ENCODE measurements at places on chromosomes 4 and X.

DNA sequence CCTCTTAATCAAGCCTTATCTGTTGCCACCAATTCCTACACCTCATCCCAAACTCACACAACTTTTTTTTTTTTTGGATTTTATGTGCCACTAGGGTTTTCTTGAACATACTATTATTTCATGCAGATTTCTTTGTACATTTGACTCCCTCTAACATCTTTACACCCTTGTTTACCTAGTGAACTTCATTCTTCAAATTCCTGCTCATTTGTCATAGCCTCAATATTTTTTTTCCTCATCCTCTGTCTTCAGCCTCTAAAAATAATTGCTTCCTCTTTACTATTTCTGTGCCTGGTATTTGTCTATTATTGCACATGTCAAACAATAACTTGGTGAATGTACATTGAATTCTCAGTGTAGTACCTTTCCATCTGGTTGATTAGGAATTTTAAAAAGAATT is 22.0 kb downstream of the NBDY start:
- no peaks in the 10 kb centered on the region for H3K36me3 ChIP-seq
- no peaks in the 10 kb centered on the region for H3K4me1 ChIP-seq
- no peaks in the 10 kb centered on the region for H3K27me3 ChIP-seq
- DNase-seq, result no peak
- no peak overlapping the region for H3K27ac ChIP-seq
- H3K4me3 ChIP-seq, result no peak overlapping the region

DNA sequence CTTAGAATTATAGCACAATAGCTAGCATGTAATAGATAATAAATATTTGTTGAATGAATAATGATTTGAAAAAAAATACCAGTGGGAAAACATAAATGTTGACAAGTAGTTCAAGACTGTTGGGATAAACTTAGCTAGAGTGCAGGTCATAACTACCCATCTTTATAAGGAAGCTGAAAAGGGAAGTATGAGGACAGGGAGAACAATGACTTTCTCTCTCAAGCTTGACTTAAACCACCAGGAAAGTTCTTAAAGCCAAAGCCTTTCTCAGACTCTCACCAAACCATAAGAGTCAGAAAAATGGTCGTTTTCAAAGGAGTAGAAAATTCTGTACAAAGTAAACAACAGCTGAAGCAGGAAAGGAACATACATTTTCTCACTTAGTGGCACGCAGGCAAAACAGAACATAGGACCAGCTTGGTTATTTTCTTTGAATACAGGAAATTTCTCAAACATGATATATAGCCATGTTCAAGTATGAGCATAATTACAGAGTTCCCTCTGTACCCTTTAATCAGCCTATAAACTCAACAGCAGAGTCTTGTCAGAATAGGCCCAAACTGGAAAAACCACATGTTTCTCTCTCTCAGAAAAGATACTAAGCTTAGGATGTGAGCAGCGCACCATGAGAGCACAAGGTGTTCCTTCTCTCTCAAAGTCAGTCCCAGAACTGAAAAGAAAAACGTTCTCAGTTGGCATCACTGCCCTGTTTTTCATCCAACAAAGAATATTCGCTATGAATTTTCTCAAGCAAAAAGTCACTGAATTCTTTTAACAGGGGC is 28.7 kb downstream of the MAPK10 start:
- no peak overlapping the region for H3K4me3 ChIP-seq
- no peaks in the 10 kb centered on the region for H3K27me3 ChIP-seq
- H3K4me1 ChIP-seq, result no peaks in the 10 kb centered on the region
- no peak for DNase-seq

DNA sequence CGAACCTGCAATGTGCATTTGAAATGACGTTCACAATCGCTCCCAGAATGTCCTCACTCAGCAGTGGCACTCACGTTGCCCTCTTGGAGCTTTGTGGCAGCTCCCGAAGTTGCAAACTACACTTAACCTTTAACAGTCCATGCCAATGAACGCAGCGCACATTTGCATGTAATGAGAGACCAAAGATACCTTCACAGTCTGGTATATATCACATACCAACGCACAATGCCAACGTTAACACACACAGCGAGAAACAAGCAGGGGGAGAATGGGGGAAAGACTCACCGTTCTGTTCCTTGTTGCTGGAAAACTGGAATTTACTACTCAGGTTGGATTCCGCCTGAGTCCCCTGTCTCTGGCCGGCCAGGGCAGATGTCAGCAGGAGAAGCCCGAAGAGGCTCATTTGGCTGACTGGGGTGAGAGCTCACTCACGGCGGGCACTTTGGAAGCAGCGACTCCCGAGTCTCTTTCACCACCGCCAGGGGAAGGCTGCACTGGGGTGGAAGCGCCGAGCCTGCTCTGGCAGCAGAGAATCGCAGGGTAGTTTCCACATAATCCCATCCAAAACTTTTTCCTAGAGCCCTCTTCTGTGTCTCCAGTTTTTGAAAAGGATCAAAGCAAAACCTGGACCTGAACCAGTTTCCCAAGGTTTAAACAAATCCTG is 966 bp downstream of the PDGFC start:
- no peak for DNase-seq
- no peaks in the 10 kb centered on the region for H3K4me1 ChIP-seq
- H3K27ac ChIP-seq, result no peak overlapping the region
- H3K27me3 ChIP-seq, result peaks cover 20% of the 10 kb centered on the region
- H3K4me3 ChIP-seq, result peak overlapping the region; percentile 42

DNA sequence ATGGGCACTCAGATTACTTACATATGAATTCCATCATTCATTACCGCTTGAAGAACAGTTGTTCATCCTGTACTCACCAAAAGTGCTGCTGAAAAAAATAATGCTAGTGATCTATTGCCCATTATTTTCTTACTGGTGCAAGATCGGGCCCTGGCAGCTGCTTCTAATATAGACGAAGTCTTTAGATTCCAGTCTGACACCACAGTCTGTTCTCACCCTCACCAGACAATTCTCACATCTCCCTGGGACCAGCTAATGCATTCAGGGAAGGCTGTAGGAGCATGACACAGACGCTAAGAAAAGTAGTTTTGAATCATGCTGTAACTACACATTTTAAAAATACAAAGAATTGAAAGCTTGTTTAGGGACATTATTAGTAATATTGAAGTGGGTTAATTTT is 13.8 kb downstream of the GEMIN8 start:
- no peak for DNase-seq
- H3K27me3 ChIP-seq, result no peaks in the 10 kb centered on the region

- H3K4me3 ChIP-seq, result no peak overlapping the region
- DNase-seq, result no peak
- peaks cover 3% of the 10 kb centered on the region for H3K36me3 ChIP-seq
- H3K4me1 ChIP-seq, result peaks cover 7% of the 10 kb centered on the region
- H3K27me3 ChIP-seq, result no peaks in the 10 kb centered on the region
These were observed 133.8 kb downstream of the AFF1 start for GRCh38 chr4:87068583-87069021.

DNA sequence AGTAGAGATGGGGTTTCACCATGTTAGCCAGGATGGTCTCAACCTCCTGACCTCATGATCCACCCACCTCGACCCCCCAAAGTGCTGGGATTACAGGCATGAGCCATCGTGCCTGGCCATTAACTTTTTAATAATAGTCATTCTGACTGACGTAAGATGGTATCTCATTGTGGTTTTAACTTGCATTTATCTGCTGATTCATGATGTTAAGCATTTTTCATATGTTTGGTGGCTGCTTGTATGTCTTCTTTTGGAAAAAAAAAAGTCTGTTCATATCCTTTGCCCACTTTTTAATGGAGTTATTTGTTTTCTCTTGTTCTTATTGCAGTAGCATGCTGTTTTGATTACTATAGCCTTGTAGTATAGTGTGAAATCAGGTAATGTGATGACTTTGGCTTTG is 45.8 kb downstream of the ANXA10 start:
- no peak for DNase-seq
- H3K36me3 ChIP-seq, result no peaks in the 10 kb centered on the region
- H3K4me3 ChIP-seq, result no peak overlapping the region
- no peak overlapping the region for H3K27ac ChIP-seq
- no peaks in the 10 kb centered on the region for H3K4me1 ChIP-seq

- no peaks in the 10 kb centered on the region for H3K27me3 ChIP-seq
- no peaks in the 10 kb centered on the region for H3K36me3 ChIP-seq
- no peaks in the 10 kb centered on the region for H3K4me1 ChIP-seq
- H3K4me3 ChIP-seq, result no peak overlapping the region
- H3K27ac ChIP-seq, result no peak overlapping the region
These were observed 61.0 kb upstream of the FAM47C start for GRCh38 chrX:36947214-36947613.

- H3K4me1 ChIP-seq, result no peaks in the 10 kb centered on the region
- H3K4me3 ChIP-seq, result no peak overlapping the region
- H3K36me3 ChIP-seq, result no peaks in the 10 kb centered on the region
- H3K27me3 ChIP-seq, result no peaks in the 10 kb centered on the region
- no peak overlapping the region for H3K27ac ChIP-seq
- no peak for DNase-seq
These were observed 71.8 kb upstream of the ALG13 start for GRCh38 chrX:111609206-111609605.

DNA sequence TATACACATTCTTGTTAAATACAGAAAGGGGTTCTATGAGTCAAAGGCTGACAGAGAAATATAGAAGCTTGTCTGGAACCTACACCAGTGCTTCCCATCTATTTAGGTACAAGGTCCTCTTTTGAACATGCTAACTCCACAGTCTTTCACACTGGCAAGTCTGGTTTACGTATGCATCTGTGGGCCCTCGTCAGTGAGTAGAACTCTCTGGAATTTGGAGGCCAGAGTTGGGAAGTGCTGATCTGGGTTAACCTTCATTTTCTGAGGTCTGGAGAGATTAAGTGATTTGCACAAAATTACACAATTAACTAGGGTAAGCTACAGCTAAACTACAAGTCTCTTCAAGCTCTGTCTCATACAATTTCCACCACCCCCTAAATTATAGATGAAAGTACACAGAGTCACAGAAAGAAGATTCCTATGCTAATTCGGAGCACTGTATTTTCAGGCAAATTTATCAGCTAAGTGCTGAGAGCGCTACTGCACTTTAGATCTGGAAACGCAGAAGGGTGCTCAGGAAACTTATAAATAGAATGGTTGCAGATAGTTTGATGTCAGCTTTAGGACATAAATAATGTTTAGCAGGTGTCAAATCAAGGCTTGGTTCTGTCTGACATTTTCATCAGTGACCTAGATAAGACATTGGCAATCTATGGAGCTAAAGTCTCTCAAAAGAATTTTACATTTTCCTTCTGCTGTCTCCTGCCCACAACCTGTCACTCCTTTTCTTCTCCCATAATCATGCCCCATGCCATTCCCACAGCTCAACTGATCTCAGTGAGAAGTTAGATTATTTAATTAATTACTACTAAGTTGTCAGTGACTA is 43.0 kb upstream of the PDLIM5 start:
- no peaks in the 10 kb centered on the region for H3K4me1 ChIP-seq
- no peak overlapping the region for H3K4me3 ChIP-seq
- H3K27me3 ChIP-seq, result no peaks in the 10 kb centered on the region
- no peak overlapping the region for H3K27ac ChIP-seq

DNA sequence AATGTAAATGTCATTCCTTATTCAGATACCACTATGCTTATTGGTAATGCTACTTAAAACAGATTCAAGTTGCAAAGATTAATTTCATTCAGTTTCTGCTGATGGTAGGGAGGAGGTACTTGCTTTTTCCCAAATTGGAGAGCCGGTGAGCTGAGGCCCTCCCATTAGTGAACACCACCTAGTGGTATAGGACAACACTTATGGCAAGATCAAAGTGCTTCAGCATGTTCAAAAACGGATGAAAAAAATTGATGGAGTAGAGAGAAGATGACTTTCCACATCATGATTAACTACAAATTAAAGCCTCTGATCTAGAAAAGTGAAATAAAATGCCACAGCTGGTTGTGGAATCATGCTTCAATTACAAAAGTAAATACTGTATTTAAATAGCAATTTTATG is 112.9 kb downstream of the MBNL3 start:
- H3K4me3 ChIP-seq, result no peak overlapping the region
- DNase-seq, result no peak
- no peaks in the 10 kb centered on the region for H3K36me3 ChIP-seq
- H3K27ac ChIP-seq, result no peak overlapping the region
- H3K27me3 ChIP-seq, result no peaks in the 10 kb centered on the region

DNA sequence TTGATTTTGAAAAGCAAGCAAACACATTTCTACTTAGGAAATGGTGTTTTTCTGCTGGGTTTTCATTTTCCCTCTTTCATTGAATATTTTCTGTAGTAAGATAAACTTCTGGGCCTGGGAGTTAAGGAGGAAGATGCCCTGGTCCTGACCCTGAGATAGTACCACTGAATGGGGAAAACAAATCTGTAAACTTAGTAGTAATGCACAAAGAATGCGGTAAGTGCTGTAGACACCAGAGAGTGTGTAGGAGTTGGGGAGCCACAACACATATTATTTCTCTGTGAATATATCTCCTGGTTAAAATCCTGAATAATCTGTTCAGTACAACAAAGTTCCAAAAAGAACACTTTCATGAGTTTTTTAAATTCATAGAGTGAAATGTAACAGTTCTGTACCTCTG is 178.3 kb downstream of the MAPK10 start:
- H3K4me1 ChIP-seq, result no peaks in the 10 kb centered on the region
- no peaks in the 10 kb centered on the region for H3K27me3 ChIP-seq
- DNase-seq, result no peak
- H3K36me3 ChIP-seq, result no peaks in the 10 kb centered on the region

DNA sequence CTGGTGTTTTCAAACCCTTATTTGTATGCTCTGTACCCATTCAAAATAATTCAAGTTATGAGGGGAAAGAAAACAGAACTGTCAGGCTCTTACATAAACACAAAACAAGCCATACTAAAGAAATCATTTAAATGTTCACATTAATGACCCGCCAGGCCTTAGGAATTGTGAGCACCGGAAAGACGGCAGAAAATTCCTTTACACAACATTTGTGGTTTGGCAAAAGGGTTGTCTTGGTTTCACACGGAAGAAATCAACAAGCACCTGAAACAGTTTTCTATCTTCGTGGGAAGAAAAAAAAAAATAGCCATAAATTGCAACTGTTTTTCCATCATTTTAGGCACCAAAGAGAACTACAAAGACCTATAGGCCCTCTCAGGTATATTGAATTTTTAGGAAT is 188.5 kb upstream of the FTHL17 start:
- H3K4me1 ChIP-seq, result no peaks in the 10 kb centered on the region
- no peak for DNase-seq
- H3K27ac ChIP-seq, result no peak overlapping the region
- no peaks in the 10 kb centered on the region for H3K36me3 ChIP-seq

DNA sequence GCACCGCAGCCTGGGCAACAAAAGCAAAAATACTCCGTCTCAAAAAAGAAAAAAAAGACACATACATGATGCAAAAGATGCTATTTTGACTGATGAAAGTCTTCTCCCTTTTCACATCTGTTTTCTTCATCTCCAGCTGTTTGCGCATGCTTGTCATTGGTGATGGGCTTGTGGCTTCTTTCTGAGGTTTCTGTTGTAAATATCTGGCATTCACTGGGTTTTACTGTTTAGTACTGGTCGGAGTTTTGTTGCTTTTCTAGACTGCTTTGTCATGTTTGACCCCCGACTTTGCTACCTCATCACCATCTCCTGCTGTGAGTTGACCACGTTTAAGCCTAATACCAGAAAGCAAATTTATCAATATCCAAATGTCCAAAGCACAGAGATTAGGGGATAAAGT is 34.4 kb downstream of the PTCHD1 start:
- H3K27me3 ChIP-seq, result no peaks in the 10 kb centered on the region
- no peak for DNase-seq
- no peak overlapping the region for H3K4me3 ChIP-seq
- H3K36me3 ChIP-seq, result no peaks in the 10 kb centered on the region
- no peak overlapping the region for H3K27ac ChIP-seq
- peaks cover 3% of the 10 kb centered on the region for H3K4me1 ChIP-seq

- no peaks in the 10 kb centered on the region for H3K27me3 ChIP-seq
- DNase-seq, result no peak
- H3K4me1 ChIP-seq, result no peaks in the 10 kb centered on the region
- no peak overlapping the region for H3K27ac ChIP-seq
- H3K4me3 ChIP-seq, result no peak overlapping the region
- H3K36me3 ChIP-seq, result no peaks in the 10 kb centered on the region
These were observed 320.4 kb upstream of the BOD1L1 start for GRCh38 chr4:13947921-13948320.

All from thymus (tissue), 14 donors.